ENCODE measurements at places on chromosomes 7 and 10. TPM values are rescaled to one million over a fixed set of nuclear protein-coding genes. Genes with fewer than 3 reads are reported as not detected.

GRCh38 chr10:108465871-108466641 lies 1301.5 kb upstream of the SORCS1 start:
- no peak for DNase-seq

DNA sequence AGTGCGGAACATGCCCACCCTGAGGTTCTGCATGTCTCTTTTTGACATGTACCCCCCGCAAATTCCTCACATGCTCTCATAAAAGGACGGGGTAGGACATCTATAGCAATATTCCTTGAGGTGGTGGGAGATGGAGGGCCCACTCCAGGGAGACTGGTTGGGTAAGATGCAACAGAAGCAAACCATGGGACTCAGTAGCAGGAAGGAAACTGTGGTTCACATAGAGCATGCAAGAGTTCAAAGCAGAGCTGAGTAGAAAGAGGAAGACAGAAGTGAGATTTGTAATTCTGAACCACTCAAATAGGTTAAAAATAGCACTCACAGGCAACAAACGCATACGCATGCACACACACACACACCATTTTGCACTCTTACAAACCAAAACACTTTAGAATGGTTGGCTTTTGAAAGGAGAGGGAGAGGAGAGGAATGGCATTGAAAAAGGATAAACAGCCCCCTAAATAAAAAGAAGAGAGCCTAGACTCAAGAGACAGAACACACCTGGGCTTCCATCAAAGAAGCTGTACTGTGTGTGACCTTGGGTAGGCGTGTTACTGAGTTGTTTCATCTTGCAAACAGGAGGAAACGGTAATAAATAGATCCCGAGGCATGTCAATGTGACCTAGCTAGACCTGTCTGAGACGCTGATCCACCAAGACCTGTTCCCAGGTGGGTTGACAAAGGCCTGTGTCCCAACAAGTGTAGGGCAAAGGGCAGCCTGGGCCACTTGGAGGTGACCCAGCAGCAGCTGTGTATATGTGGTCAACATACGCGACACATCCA lies 77.6 kb upstream of the LRRC4 start:
- no peak for DNase-seq

DNA sequence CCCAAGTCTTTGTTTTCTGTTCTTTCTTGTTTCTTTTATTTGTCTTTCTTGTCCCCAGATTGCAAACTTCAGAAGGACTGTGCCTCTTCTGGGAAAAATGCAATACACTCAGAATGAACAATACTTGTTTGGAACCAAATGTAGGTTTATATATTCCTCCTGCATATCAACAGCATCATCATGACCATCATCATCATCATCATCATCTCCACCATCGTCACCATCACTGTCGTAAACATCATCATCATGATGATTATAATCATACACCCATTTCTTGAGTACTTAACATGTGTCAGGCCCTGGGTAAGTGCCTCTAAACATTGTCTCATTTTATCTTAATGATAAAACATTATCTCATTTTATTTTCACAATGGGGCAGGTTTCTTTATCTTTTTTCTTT lies 476.8 kb downstream of the CCSER2 start:
- no peak for DNase-seq

DNA sequence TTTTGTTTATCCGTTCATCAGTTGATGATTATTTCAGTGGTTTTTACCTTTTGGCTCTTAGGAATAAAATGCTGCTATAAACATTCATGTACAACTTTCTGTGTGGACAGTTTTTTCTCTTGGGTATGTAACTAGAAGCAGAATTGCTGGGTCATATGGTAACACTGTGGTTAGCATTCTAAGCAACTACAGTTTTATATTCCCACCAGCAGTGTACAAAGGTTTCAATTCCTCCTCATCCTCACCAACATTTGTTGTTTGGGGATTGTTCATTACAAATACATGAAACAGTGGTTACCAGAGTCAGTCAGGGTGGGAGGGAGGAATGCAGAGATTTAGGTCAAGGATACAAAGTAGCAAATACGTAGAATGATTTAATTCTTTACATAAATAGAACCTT lies 97.0 kb downstream of the NPSR1 start:
- DNase-seq: no peak

DNA sequence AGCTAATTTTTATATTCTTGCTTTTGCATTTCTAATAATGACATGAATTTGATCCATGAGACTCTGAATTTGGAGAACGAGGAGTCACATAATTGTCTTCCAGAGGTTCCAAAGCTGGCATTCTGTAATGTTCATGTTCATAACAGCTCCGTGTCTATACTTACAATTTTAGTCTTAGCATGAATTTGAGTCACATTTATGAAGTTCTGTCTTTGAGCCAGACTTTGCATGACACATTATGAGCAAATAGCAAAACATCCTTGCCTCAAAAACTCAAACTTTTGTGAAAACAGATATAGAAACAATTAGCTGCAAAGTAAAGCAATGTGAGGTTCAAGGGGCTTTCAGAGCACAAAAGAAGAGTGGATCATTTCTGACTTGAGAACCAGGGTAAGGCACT lies 44.5 kb upstream of the CAV2 start:
- no peak for DNase-seq

DNA sequence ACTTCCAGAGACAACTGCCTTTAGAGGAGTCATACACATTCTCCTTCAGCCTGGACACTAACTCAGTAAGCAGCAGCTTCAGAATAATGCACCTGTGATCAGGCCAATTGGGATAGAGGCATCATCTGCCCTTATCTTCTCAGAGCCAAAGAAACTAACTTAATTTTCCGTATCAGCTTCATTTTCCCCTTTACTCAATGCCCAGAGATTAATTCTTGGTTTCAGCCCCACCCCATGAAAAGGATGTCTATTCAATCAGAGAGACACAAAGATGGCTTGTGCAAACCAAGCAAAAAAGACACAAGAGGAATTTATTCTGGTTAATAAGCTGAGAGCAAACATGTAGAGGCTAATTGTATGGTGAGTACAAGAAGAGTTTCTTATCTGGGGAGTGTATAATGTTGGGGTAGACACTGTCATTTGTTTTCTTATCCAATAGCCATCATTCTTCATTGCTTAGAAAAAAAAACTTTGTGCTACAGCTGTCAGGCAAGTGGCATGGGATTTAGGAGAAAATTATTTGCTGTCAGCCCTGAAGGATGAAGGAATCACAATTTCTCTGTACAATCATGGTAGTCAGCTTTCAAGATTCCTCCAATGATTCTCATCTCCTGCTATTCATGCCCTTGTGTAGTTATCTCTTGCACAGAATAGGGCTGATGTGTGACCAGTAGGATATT lies 38.7 kb upstream of the CCSER2 start:
- DNase-seq: no peak

Gene SLC39A12
- not detected for total RNA-seq

Gene GBX1
- total RNA-seq: not detected

Gene GDF2
- not detected for total RNA-seq
